Head of caudate nucleus (tissue), 42 donors: ENCODE measurements at places on chromosomes 16 and 17.

- DNase-seq: no peak
Observed at GRCh38 chr17:27492470-27492869, 36.2 kb downstream of the KSR1 start.

DNA sequence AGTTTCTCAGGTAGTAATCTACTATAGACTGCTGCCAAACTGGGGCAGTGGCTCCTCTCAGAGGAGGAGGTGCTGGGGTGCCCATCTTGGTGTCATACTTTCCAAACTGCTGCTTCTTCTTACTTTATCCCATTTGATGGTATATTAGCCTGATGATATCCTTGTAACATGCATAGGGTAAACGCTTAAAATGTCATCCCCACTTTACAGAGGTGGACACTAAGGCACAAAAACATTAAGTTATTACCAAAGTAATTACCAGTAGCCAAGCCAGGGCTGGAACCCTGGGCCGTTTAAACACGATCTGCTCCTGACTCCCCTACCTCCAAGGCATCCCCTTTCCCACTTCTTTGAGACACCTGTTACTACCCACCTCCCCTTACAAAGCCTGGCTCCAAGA is 37.8 kb upstream of the CSNK2A2 start:
- DNase-seq: no peak

GRCh38 chr17:57959929-57960328 is 4.7 kb upstream of the CUEDC1 start:
- peak; percentile 1 for DNase-seq

- DNase-seq: peak; percentile 60
Observed at GRCh38 chr17:28937044-28937729, 14.1 kb downstream of the PHF12 start.

- DNase-seq: no peak
Observed at GRCh38 chr17:8015236-8015956, 13.0 kb downstream of the GUCY2D start.

- no peak for DNase-seq
Observed at GRCh38 chr17:29836643-29837042, 93.4 kb downstream of the SSH2 start.

DNA sequence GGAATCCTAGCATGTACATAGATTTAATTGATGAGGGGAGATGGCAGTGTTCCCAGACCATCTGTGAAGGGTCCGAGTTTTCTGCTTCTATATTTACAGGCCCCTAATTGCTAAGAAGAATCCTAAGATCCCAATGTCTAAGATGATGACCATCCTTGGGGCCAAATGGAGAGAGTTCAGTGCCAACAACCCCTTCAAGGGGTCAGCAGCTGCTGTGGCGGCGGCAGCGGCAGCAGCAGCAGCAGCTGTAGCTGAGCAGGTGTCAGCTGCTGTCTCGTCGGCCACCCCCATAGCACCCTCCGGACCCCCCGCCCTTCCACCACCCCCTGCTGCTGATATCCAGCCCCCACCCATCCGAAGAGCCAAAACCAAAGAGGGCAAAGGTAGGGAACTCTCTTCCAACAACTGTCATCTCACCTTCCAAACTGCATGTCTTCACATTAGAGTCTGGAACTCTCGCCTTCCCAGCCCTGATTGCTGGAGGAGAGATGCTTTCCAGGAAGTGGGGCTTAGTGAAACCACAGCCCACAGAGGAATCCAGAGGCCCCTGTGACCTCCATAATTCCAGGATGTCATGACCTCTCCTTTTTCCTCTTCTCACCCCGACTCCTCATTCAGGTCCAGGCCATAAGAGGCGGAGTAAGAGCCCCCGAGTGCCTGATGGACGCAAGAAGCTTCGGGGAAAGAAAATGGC is 4.7 kb downstream of the CHD3 start:
- no peak for DNase-seq

DNA sequence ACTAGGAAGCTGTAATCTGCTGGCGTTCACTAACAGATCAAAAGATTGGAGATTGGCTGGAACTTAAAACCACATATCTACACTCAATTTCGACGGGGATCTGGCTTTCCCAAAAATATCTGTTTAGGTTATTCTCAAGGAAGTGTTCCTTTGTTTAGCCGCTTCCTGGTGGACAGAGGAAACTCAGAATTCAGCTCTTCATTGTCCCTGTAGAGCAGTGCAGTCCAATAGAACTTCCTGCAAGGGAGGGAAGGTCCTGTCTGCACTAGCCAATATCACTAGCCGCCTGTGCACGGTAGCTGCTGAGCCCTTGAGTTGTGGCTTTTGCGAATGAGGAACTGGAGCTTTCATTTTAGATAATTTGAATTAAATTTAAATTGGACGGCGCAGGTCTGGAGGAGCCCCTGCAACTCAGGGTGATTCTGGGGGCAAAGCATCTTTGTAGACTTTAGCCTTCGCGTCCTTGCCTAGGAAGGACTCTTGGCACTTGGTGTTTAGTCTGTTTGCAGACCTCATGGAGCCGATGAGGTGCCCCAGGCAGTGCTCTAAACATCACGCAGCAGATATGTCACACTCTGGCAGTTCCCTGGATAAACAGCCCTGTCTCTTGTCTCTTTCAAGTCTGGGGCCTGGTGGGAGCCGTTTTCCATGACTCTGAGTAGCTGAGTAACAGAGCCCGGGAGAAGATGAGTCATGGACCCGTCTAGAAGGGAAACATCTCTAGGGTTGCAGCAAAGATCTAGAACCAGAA is 122.2 kb downstream of the CCDC182 start:
- peak; percentile 65 for DNase-seq

GRCh38 chr17:77359236-77359635 is 218.5 kb downstream of the SEC14L1 start:
- no peak for DNase-seq

DNA sequence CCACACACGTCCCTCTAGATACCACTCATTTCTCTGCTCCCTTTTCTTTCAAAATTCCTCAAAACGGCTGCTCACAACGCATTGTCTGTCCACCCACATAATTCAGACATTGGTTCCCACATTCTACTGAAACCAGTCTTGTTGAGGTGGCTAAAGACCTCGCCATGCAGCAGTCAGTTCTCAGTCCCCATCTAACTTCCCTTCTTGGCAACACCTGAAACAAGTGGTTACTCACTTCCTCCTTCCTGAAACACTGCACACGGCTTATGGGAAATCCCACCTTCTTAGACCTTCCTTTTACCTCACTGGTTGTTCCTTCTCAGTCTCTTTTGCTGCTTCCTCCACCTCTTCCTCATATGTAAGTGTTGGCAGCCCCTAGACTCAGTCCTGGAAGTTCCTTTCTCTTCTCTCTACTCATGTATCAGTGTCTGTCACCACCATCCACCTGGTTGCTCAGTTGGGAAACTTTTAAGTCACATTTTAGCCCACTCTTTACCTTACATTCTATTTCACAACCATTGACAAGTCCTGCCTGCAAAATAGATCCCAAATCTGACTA is 277.1 kb downstream of the CEP112 start:
- no peak for DNase-seq

DNA sequence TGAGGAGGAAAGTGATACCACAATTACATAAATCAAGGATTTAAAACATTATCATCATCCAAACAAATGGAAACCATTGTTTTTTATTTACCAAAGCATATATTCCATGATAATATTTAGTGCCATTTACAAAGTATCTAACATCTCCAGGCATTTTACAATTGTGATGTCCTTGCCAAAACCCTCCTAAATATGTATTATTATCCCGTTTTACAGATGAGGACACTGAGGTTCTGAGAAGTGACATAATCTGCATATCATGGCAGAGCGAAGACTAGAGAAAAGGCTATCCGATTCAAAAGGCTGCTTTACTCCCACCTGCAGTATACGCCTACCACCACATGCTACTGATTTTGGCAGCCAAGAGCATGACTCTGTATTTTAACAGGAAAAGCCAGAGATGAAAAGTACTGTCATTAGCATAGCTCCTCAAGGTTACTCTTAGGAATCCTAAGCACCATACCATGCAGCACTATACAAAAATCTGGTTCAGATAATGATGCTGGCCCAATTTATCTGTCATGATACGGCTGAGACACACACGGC is 301.4 kb downstream of the CA10 start:
- DNase-seq: no peak

- DNase-seq: no peak
Observed at GRCh38 chr16:27246439-27246838, 22.1 kb downstream of the NSMCE1 start.

GRCh38 chr17:76841776-76842405 is 26.3 kb upstream of the MGAT5B start:
- DNase-seq: no peak

- no peak for DNase-seq
Observed at GRCh38 chr17:75642182-75642783, 9.0 kb downstream of the SMIM5 start.

- DNase-seq: no peak
Observed at GRCh38 chr17:48561884-48562810, 16.0 kb downstream of the HOXB4 start.

- DNase-seq: no peak
Observed at GRCh38 chr17:28899212-28899815, 1.8 kb upstream of the FLOT2 start.

DNA sequence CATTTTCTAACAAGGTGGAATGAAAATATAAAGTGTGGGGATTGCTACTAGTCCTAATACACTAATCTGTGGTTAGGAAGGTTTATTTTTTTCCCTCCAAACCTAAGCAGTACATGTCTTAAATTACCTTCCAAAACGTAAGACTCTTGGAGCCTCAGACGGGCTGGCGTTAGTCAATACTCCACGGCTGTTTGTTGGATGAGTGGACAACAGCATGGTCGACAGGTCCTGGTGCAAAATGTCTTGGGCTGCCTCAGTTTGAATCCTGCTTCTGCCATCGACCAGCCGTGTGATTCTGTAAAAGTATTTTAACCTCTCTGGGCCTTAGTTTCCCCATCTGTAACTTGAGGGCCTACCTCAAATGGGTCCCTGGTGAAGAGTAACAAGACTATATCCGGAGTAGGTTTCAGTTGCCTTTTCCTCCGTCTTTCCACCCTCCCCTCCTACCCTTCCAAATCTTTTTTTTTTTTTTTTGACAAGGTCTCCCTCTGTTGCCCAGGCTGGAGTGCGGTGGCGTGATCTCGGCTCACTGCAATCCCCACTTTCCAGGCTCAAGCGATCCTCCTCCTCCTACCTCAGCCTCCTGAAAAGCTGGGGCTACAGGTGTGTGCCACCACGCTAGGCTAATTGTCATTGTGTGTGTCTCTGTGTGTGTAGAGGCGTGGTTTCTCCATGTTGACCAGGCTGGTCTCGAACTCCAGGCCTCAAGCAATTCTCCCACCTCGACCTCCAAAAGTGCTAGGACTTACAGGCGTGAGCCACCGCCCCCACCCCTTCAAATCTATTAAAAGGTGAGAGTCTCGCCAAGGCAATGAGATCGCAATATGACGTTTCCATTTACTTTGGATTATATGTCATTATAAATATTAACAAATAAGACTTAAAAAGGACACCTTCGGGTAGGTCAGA is 5.8 kb downstream of the SCGB1C2 start:
- DNase-seq: no peak

GRCh38 chr17:78026381-78026780 is 67.9 kb downstream of the TNRC6C start:
- no peak for DNase-seq

GRCh38 chr17:1545618-1546017 is 17.0 kb downstream of the PITPNA start:
- DNase-seq: no peak

- DNase-seq: no peak
Observed at GRCh38 chr16:85735225-85735635, 15.7 kb downstream of the C16orf74 start.

GRCh38 chr17:3982113-3982512 is 17.9 kb upstream of the ATP2A3 start:
- DNase-seq: no peak

DNA sequence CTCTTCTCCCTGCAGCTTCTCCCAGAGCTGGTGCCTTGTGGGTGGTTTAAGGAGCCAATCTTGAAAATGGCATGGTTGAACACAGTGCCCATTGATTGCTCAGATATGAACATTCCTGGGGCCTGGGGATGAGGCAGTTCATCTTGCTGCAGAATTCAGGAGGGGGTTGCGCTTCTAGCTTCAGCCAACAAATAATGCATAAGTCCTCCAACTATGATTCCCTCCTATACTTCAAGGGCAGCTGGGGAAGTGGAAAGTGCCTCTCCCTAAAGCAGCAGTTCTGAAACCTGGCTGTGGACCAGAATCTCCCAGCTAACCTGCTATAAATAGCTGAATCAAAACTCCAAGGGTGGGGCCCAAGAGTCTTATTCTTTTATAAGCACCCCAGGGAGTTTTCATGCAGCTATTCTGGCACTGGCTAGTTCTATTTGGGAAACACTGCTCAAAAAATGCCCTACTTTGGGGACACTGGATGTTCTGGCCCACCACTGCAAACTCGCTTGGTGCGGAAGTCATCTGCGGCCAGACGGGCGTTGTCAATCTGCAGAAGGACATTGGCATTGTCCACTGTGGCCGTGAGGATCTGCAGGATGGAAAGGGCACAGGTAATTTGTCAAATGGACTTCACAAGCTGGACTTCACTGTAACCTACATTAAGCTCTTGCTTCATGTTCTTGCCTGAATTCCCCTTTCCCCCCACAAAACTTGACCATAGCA is 130.3 kb downstream of the CCDC144A start:
- no peak for DNase-seq

DNA sequence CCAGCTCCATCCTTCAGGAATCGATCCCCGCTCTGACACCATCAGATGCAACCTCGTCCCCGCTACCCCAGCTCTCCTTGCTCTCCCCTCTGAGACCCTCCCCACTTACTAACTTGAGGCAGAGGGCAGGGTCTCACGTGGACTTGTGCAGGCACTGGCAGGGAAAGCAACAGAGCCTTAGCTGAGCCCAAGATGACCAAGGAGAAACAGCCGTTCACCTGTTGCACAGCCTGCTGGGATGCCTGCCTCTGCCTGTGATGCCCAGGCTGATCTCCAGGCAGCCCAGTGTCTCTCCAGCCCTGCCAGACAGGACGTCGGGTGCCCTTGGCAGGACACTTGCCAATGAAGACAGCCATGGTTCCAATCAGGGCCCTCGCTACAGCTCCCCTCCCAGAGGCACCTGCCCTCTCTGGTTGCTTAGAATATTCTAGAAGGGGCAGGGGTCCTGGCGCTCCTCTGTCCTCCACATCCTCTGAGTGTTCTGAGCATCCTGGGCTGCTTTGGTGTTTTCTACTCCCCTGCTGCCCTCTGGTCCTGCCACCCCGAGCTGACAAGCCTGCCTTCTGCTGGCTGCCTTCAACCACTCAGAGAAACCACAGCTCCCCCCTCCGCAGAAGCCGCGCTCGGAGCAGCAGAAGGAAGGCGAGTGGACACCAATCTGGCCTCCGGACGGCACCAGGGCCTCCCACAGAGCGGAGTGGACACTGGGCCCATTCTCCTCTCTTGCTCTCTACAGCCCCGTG is 6.7 kb downstream of the CEP295NL start:
- peak; percentile 81 for DNase-seq
